ENCODE measurements at places on chromosomes 7 and 10.

GRCh38 chr7:29190349-29191045 lies 4.1 kb upstream of the CHN2 start:
- DNase-seq = no peak

GRCh38 chr10:32376097-32376496 lies 29.1 kb upstream of the EPC1 start:
- DNase-seq = no peak

- no peak for DNase-seq
These were observed 73.8 kb downstream of the PAXIP1 start for GRCh38 chr7:154929006-154929726.

DNA sequence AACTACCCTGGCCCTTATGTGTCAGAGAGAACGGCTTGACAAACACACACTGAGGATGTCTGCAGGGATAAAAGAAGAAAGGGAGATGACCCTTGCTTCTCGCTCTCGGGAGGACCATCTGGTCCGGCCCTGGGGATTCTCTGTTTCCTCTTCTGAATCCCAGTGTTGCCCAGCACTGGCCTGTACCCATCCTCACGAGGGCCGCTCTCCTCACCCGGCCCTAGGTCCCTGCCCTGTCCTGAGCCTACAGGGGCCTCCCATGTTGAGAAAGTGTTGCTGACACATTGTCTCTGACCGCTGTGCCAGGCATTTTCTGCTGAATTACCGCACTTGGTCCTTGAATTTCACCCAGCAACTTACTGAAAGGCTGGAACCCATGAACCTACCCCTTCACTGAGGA lies 171.9 kb upstream of the LANCL2 start:
- no peak for DNase-seq

DNA sequence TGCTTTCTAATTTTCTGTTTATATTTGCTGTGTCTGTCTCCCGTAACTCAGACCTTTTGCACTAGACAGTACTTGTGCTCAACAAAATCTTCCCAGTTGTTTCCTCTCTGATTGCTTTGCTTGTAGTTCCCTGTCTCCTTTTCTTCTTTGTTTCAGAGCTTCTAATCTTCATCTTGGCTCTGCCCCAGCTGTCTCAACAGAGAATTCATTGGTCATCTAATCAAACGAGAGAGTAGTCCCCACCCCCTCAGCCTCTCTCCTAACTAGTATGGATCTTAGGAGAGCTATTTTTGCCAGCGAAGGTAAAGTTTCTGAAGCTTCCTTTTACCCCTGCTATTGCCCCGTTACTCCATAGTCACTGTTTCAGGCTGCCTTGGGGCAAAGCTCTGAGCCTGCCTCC lies 32.8 kb downstream of the SLC26A4 start:
- DNase-seq = no peak

GRCh38 chr10:116702165-116702564 lies 40.2 kb downstream of the HSPA12A start:
- DNase-seq = no peak

DNA sequence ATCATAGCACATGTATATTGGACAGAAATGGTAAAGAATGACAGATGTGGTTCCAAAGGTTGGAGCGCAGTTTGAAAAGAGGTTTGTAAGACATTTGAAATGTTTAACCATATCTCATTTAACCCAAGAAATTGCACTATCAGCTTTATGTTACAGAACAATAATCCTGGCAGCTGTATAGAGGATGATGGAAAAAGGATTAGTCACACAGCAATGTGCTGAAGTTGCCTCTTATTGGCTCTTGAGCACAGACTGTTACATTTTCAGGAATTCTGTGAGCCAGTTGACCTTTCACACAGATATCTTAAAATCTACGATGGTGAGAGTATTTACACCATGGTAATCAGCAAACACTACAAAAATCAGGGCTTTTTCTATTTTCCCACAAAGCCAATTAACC lies 3.9 kb downstream of the COG5 start:
- no peak for DNase-seq

GRCh38 chr7:105297985-105298384 lies 90.7 kb downstream of the SRPK2 start:
- DNase-seq = no peak

- no peak for DNase-seq
These were observed 7.6 kb downstream of the TCF7L2 start for GRCh38 chr10:112957640-112958092.

DNA sequence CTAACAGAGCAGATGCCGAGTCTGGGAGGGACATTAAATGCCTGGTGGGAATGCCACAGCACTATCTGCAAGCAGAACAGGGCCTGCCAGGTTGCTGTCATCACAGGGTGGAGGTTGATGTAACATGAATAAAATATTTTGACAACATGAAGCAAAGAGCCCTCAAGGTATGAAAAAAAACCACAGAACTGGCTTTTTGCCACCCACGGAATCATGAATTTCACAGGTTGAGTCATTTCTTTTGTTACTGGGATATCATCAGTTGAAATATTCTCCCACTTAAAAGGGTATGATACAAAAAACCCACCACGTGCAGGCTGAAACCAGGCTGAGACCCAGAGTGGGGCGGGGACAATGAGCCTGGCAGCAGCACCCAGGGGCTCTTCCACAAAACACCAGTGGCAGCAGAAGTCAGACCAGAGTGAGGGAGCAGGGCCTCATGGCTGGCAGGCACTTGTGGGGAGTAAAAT lies 220.1 kb downstream of the TNS3 start:
- DNase-seq = no peak

GRCh38 chr7:120867932-120868331 lies 10.0 kb upstream of the TSPAN12 start:
- DNase-seq = no peak

DNA sequence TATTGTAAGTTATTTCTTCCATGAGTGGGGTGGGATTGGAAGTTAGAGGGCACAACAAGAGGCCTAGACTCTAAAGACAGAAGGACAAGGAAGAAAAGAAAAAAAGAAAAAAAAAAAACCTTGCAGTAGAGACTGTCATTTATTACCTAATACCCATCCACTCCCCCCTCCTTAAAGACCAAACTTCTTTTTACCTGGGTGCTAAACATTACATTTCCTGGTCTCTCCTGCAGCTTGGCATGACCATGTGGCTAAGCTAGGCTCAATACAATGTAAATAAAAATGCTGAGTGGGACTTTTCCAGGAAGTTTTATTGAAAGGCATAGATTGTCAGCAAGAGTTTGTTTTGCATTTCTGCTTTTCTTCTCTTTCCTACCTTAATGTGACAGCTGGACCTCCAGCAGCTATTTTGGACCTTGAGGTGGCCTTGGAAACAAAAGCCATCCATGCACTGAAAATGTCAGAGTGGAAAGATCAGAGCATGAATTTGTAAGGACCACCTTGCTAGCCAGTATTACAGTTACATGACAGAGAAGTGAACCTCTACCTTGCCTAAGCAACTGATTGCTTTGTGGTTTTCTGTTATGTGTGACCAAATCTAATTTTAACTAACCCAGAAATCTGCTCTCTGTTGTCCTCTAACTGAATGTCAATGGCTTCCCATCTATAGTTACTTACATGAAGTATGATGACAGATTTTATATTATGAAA lies 81.3 kb upstream of the SFMBT2 start:
- no peak for DNase-seq

DNA sequence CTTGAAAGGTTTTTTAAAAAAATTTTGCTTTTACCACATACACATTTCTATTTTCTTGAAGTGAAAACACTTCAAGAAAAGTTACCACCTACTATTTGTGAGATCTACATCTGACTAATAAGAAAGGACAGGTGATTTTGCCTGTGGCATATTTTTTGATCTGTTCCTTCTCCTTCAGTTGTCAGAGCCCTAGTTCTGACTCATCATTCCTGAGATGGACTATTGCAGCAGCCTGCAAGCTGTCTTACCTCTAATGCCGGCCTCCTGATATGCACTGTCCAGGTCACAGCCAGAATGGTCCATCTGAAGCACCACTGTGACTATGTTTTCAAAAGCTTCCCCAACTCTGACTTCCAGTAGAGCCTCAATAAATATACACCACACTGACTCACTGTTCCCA lies 28.2 kb upstream of the ANK3 start:
- DNase-seq = no peak

DNA sequence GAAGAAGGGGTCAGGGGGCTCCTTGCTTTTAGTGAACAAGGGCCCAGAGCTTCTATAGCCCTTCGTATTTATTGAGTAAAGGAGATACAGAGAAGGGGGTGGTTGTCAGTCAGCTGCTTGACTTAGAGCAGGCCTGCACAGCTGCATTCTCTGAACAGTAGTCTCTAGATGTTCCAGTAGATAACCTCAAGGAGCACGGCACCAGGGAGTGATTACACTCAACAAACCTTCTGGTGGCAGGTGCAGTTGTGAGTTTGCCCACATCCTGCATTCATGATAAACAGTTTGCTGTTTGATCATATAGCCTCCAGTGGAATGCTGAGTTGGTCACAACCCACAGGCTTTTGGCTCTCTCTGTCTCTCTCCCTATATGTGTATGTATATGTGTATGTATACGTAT lies 70.0 kb upstream of the GJD4 start:
- DNase-seq = no peak

DNA sequence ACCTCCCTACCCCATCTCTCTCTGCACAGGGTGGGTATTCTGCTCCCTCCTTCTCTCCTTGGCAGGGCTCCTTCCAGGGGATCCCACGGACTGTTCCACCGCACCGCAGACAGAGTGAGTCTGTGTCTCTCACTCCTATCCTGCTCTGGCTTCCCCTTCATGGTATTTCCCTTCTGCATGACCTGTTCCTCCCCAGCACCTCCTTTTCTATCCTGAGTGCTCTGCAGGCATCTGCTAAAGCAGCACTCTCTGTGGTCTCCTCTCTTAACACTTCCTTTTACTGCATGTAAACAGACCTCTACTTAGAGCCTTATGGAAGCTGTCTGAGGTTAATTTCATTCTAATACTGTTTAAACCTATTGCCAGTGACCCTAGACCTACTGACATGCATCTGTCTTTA lies 171.5 kb downstream of the CCSER2 start:
- no peak for DNase-seq

DNA sequence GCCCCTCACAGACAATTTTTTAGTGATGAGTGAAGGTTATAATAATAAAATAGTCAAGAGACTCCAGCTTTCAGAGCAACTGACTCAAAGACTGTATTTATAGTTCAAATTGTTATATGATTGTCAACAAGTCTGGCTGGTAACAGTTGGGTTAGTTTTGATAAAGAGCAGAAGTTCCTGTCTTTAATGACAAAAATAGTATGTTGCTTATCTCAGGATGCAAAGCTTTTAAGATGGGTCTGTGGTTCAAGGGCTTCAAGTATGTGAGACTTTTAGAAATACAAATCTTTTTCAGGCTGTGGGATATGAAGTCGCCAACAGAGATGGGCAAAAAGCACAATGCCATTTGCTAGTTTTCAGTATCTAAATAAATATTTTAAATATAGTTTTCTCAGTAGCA lies 118.4 kb downstream of the ABCA13 start:
- DNase-seq = no peak

DNA sequence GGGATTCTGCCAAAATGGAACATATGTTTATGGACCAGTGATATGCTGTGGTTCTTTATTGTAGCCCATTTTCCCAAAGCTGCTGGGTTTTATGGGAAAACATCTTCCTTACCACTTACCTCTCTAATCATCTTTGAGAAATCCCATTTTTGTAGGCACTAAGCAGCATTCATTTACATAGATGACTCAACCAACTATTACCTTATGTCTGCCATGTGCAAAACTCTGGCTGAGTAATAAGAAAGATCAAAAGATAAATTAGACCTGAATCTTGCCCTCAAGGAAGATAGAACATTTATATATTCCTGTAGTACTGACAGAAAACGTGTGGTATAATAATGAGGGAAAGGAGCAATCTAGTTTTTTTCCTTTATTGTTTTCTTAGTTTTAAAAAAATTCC lies 24.3 kb downstream of the CBLL1 start:
- DNase-seq = no peak

GRCh38 chr7:155219947-155220769 lies 77.5 kb upstream of the INSIG1 start:
- DNase-seq = no peak

DNA sequence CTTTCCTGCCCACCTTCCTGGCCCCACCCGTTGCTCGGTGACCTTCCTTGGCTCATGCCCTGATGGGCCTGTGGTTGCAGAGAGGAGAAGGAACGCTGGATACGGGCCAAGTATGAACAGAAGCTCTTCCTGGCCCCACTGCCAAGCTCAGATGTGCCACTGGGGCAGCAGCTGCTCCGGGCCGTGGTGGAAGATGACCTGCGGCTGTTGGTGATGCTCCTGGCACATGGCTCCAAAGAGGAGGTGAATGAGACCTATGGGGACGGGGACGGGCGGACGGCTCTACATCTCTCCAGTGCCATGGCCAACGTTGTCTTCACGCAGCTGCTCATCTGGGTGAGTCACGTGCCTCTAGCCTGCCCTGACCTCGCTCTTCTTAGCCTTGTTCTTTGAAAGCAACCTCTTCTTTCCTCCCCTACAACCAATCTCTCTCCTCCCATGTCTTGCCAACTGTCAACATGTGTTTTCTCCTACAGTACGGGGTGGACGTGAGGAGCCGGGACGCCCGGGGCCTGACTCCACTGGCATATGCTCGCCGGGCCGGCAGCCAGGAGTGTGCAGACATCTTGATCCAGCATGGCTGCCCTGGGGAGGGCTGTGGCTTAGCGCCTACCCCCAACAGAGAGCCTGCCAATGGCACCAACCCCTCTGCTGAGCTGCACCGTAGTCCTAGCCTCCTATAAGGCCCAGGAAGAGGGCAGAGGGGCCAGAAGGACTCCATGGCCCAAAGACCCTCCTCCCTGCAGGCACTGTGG lies 24.1 kb downstream of the GBX1 start:
- DNase-seq = no peak

GRCh38 chr10:123858077-123858681 lies 33.4 kb downstream of the CPXM2 start:
- no peak for DNase-seq

DNA sequence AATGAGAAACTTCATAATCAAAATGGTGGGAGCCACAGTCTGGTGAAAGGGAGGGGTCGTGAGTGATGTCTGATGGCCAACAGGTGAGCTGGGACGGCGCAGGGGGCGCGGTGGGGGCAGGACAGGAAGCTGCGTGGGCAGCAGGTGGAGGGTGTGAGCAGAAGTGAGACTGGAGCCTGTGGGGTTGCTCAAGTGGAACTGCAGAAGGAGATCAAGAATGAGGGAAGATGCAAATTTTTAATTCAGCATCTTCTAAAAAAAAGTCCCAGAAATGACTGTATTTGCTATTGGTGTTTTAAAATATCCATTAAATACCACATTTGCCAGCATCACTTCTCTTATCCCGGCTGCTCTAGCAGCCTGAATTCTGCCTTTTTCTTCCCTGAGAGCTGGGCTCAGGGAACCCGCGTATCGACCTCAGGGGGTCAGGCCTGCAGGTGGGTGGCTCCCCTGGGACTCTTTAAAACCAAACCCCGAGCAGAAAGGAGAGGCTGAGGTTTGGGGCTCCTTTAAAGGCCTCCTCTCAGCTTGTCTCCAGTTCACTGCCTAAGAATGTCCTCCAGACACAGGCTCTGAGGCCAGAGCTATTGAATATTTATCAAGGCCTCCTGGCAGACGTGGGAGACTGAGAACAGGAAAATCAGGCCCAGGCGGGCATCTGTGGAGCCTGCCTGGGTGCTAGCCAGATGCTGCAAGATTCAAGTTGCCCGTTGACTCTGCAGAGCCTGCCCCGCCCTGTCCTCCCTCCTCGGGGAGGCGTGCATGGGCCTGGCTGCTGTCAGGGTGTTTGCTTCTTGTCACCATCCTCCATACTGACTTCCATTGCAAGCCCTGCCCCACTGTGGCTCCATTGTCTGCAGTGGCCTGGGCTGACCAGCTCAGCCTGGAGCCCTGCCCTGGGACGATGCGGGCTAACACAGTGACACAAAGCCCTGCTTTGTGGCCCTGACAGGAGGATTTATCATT lies 53.9 kb downstream of the SYPL1 start:
- DNase-seq = no peak

- no peak for DNase-seq
These were observed 86.7 kb downstream of the INPP5A start for GRCh38 chr10:132624061-132624846.
